ENCODE measurements at places on chromosomes 1 and 21.

- DNase-seq, result no peak
Observed at GRCh38 chr1:90705956-90706355, 11.1 kb downstream of the BARHL2 start.

DNA sequence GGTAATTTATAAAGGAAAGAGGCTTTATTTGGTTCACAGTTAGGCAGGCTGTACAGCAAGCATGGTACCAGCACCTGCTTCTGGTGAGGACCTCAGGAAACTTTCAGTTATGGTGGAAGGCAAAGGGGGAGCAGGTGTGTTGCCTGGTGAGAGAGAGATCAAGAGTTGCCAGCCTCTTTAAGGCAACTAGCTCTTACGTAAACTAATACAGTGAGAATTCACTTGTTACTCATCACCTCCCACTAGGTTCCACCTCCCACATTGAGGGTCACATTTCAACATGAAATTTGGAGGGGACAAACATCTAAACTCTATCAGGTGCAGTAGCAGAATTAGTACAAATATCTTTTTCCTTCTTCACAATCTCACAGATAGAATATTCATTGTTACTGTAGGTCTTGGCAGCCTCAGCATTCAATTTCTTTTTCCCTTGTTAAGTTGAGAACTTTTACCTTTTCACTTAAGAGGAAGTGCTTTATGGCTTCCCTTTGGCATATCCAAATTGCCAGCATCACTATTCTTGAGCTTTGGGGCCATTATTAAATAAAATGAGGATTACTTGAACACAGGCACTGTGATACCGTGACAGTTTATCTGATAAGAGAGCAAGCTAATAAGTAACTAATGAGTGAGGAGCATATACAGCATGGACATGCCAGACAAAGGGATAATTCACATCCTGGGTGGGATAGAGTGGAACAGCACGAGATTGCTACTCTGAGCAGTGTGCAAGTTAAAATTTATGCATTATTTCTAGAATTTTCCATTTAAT lies 48.4 kb downstream of the MAGI3 start:
- no peak for DNase-seq

DNA sequence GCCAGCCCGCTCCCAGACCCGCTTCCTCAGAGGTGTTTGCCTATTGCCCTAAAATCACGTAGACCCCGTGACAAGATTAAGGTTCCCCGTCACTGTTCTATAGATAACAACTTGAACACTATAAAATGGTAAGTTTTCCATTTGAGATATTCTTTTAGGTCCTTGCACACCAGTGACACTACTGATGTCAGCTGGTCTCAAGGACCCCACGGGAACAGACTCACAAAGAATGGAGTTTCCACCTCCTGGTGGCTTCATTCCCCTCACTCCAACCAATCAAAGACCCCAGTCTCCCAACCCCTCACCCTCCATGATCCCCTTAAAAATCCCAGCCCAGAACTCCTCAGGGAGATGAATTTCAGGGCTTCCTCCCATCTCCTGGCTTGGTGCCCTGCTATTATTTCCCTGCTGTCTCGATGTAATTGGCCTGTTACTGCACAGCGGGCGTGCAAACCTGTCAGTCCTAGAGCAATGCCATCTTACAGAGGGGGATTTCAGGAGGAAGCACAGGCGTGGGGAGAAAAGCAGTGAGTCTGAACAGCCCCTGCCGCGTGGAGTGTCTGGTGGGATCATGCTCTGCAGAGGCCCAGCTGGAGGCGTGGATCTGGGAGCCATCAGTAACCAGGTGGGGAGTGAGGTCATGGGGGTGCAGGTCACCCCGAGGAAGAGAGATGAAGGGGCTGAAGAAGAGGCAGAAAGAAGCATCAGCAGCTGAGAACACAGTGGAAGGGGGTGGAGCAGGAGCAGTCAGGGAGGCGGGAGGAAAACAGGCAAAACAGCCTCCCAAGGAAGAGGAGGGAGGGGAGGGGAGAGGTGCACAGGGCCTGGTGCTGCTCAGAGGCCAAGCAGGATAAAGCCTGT lies 35.1 kb upstream of the LBR start:
- DNase-seq, result no peak

- no peak for DNase-seq
Observed at GRCh38 chr1:27021354-27022031, 8.8 kb upstream of the TENT5B start.

GRCh38 chr21:24153137-24153536 lies 1454.1 kb downstream of the MRPL39 start:
- DNase-seq, result no peak

DNA sequence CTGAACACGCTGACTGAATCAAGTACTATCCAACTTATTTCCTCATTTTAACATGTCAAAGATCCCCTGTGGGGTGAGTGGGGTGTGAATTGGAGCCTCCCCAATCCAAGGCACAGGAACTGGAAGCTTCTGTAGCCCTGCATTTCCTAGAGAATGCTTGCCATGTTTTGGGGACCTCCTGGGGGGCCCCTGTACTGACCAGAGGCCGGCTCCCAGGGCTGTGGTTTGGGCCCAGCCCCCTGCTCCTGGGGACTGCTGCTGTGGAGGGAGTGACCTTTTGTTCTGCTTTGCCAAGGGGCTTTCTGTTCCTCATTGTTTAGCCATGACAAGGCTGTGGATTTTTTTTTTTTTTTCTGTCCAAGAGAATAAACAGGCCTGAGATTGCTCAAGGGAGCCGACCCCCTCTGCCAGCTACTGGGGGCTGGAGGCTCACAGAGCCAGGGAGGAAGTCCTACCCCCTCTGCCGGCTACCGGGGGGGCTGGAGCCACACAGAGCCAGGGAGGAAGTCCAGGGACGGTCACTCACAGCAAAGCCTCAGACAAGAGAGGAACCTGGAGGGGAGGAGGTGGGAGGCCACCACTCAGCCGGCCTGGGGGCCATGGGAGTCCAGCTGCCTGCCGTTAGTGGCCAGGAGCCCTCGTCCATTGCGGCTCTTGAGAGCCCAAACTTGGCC lies 17.4 kb downstream of the TNFRSF1B start:
- no peak for DNase-seq

GRCh38 chr21:46031484-46031883 lies 49.9 kb downstream of the COL6A1 start:
- DNase-seq, result no peak

DNA sequence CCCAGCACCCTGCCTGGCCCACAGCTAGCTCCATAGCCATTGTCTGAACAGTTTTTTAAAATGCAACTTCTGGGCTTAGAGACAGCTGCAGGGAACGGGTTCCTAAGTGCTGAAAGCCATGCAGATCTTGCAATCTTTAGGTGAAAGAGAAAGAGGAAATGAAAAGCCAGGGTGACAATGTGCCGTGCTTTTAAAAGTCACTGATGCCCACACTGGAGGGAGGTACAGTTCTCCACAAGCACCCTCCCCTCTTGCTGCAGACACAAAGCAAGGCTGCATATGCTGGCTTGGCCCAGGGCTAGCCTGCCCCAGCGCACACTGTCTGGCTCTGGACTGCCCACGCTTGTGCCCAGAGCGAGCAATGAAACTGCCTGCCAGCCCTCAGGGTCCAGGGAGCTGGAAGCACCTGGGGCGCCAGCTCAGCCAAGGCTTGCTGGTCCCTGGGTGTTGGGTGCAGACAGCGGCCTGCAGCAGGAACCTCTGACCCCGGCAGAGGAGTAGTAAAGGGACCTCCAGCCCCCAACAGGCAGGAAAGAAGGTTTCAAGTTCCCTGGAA lies 70.4 kb downstream of the AJAP1 start:
- DNase-seq, result no peak

GRCh38 chr21:45764792-45765191 lies 121.3 kb downstream of the PCBP3 start:
- DNase-seq, result no peak

GRCh38 chr1:89865498-89866382 lies 44.9 kb downstream of the LRRC8D start:
- DNase-seq, result no peak

- no peak for DNase-seq
Observed at GRCh38 chr1:206460836-206461426, 9.3 kb upstream of the IKBKE start.

- DNase-seq, result no peak
Observed at GRCh38 chr1:35115459-35116383, 36.5 kb downstream of the ZMYM1 start.

Data from iPS DF 19.7 (cell line).